ENCODE measurements at places on chromosomes 5 and 9.

GRCh38 chr9:36221667-36222066 is 30.9 kb downstream of the CLTA start:
- H3K36me3 ChIP-seq, result peaks cover 62% of the 10 kb centered on the region
- no peak for DNase-seq
- H3K27me3 ChIP-seq, result no peaks in the 10 kb centered on the region
- peaks cover 32% of the 10 kb centered on the region for H3K4me1 ChIP-seq

DNA sequence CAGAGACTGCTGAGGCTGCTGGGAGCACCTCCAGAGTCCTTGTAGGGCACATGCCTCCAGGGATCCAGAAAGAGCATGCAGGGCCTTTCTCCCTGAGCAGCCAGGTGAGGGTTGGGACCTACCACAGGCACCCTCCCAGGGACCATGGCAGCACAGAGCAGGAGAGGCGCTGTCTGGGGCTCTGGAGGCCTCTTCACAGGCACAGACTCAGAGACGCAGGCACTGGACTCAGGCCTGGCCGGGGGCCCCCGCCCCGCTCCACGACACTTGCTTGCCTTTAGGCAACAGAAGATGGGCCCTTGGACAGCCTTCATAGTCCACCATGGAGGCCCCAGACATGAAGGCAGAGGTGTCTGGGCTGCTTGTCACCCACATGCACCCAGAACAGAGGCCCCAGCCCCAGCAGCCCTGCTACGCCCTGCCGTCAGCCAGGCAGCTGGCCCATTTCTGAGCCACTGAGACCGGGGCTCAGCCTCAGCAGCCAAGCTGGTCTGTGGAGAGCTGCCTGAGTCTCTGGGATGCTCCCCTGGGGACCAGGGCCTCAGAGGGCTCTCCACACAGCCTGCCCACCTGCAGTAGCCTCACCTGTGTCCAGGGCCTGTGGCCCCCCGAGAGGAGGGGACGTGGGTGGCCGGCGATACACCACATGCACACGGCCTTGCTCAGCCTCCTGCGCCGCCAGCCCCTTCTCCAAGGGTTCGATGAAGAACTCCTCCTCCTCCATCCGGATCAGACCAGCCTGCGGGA is 72.8 kb downstream of the ADAMTS2 start:
- H3K4me3 ChIP-seq, result no peak overlapping the region
- H3K27ac ChIP-seq, result no peak overlapping the region
- DNase-seq, result peak; percentile 9

DNA sequence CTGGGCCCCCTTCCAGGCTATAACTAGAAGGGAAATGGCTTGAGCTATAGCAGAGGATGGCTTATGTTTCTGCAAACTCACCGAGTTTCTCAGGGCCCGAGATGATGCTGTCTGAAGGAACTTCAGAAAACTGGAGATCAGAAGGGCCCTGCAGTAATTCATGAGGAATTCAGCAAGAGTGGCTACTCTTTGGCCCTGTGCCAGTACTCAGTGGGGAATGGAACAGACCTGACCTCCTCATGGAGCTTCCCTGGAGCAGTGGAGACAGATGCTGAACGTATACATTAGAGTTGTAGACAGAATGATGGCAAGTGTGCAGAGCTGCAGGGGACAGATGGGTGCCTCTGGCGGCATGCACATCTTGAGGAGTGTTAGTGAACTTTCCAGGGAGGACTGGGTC is 17.3 kb upstream of the SMIM32 start:
- no peaks in the 10 kb centered on the region for H3K4me1 ChIP-seq
- no peaks in the 10 kb centered on the region for H3K36me3 ChIP-seq
- DNase-seq, result no peak

DNA sequence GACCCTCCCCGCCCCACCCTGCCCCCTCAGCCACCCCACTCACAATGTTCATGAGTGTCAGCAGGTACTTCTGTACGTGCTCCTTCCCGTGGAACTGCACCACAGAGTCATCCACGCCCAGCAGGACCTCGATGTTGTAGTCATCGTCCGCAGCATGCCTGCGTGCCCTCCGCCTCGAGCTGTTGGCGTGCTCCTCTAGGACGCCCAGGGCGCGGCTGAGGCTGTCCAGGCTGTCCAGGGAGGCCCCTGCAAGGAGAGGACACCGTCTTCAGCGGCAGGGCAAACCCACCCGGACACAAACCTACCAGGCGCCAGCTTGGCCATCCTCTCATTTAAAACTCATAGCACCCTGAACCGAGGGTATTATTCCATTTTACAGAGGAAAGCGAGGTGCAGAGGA is 137.8 kb downstream of the ADAMTS2 start:
- H3K36me3 ChIP-seq, result no peaks in the 10 kb centered on the region
- DNase-seq, result no peak
- no peak overlapping the region for H3K27ac ChIP-seq
- H3K27me3 ChIP-seq, result no peaks in the 10 kb centered on the region

DNA sequence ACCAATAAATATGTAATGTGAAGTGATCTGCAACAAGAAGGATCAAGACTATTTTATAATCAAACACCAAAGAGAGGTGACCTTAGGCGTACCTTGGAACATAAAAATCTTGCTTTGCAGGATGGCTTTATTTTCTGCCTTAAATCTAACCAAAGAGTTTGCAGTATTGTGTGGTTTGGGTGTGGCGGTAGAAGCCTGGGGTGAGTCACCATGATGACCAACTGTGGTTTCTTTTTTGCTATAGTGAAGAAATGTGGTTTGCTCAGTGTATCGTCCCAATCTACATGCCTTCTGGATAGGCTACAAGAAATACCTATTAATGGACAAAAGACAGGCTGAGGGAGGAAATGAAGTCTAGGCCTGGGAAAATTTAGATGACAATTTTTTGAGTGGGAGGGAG is 5.1 kb upstream of the CAST start:
- H3K36me3 ChIP-seq, result peaks cover 3% of the 10 kb centered on the region
- no peak overlapping the region for H3K4me3 ChIP-seq
- H3K4me1 ChIP-seq, result peaks cover 53% of the 10 kb centered on the region
- DNase-seq, result peak; percentile 58

- H3K27ac ChIP-seq, result no peak overlapping the region
- H3K4me1 ChIP-seq, result no peaks in the 10 kb centered on the region
- H3K36me3 ChIP-seq, result no peaks in the 10 kb centered on the region
- no peak for DNase-seq
- H3K4me3 ChIP-seq, result no peak overlapping the region
Measured at GRCh38 chr9:116352958-116353357, 199.4 kb downstream of the PAPPA start.

GRCh38 chr5:173530547-173530946 is 85.9 kb downstream of the BOD1 start:
- H3K4me3 ChIP-seq, result no peak overlapping the region
- no peak for DNase-seq
- H3K36me3 ChIP-seq, result no peaks in the 10 kb centered on the region
- no peak overlapping the region for H3K27ac ChIP-seq

GRCh38 chr5:54470128-54470527 is 14.6 kb downstream of the HSPB3 start:
- H3K36me3 ChIP-seq, result no peaks in the 10 kb centered on the region
- DNase-seq, result no peak
- no peak overlapping the region for H3K4me3 ChIP-seq
- H3K4me1 ChIP-seq, result peaks cover 5% of the 10 kb centered on the region
- no peak overlapping the region for H3K27ac ChIP-seq

GRCh38 chr5:68226546-68227073 is 11.1 kb downstream of the PIK3R1 start:
- H3K4me3 ChIP-seq, result no peak overlapping the region
- peaks cover 57% of the 10 kb centered on the region for H3K36me3 ChIP-seq
- no peak overlapping the region for H3K27ac ChIP-seq
- no peak for DNase-seq
- H3K4me1 ChIP-seq, result peaks cover 68% of the 10 kb centered on the region
- H3K27me3 ChIP-seq, result no peaks in the 10 kb centered on the region

DNA sequence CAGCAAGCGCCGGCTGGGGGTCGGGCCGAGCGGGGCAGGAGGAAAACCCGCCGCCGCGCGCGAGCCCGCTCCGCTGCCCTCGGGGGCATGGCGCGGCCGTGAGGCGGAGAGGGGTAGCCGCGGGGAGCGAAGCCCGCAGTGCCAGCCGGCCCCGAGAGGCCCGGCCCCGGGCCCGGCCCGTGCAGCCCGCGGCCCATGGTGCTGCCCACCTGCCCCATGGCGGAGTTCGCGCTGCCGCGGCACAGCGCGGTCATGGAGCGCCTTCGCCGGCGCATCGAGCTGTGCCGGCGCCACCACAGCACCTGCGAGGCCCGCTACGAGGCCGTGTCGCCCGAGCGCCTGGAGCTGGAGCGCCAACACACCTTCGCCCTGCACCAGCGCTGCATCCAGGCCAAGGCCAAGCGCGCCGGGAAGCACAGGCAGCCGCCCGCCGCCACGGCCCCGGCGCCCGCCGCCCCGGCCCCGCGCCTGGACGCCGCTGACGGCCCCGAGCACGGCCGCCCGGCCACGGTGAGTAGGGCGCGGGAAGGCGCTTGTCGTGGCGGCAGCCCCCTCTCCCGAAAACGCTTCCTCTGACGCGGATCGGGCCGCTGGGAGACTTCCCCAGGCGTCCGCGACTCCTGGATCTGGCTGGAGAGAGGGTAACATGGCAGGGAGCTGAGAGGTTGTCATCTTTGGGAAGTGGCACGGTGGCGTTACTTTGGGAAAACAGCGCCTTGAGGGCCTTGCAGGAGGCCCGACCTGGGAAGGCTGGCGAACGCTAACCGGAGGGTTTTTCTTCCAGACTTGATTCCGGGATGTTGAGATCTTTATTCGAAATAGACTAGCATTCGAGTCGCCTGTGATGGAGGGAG is 523 bp downstream of the MAML1 start:
- no peaks in the 10 kb centered on the region for H3K27me3 ChIP-seq
- H3K4me1 ChIP-seq, result peaks cover 42% of the 10 kb centered on the region
- DNase-seq, result peak; percentile 62

DNA sequence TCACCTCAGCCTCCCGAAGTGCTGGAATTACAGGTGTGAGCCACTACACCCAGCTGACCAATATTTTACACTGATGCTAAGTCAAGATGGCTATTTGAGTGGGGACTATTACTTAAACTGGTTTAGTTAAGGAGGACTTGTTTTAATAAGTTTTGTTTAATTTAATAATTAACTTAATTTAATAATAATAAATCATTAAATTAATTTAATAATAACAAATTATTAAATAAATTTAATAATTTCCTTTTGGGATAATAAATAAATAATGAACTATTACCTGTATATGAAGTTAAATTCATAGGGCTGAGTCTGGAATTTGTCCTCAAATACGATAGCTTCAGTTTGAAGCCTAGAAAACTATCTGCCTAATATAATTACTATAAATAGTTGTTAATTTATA is 665.1 kb upstream of the COX7C start:
- no peak overlapping the region for H3K4me3 ChIP-seq
- no peaks in the 10 kb centered on the region for H3K36me3 ChIP-seq
- no peak overlapping the region for H3K27ac ChIP-seq
- H3K4me1 ChIP-seq, result no peaks in the 10 kb centered on the region
- no peak for DNase-seq
- no peaks in the 10 kb centered on the region for H3K27me3 ChIP-seq

DNA sequence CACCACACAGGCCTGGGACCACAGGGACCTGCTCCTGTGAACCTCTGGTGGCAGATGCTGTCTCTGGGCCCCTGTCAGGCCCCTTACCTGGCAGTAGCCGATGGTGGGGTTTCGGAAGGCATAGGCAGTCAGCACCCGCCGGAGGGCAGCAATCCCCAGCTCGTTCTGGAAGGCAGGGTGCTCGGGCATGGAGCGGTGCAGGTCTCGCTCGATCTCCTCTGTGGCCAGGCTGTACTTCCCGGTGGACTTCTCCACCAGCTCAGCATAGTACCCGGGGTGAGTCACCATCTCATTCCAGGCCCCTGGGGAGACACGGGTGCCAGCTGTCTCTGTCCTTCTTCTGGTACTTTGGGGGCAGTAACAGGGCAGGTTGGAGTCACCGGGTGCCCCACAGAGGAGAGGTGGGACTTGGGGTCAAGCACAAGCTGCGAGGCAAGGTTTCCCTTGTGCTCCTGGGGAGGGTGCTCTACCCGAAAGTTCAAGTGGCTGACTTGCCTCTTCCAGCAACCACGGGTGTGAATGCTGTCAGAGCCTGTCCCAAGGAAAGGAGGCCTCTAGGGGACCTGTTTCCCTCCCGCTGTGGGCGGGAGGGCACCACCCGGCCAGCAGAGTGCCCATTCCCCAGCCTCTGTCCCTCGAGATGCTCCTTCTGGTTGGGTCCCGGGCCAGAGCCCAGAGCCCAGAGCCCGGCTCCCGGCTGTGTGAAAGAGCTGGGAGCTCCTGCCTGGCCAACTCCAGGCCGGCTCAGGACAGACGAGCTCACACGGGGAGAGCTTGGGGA is 19.8 kb upstream of the MRNIP start:
- peaks cover 33% of the 10 kb centered on the region for H3K36me3 ChIP-seq
- H3K27ac ChIP-seq, result no peak overlapping the region
- H3K4me1 ChIP-seq, result no peaks in the 10 kb centered on the region
- no peak for DNase-seq
- no peak overlapping the region for H3K4me3 ChIP-seq

- DNase-seq, result no peak
- H3K27ac ChIP-seq, result no peak overlapping the region
- no peak overlapping the region for H3K4me3 ChIP-seq
- peaks cover 72% of the 10 kb centered on the region for H3K27me3 ChIP-seq
- H3K4me1 ChIP-seq, result no peaks in the 10 kb centered on the region
Measured at GRCh38 chr5:176735383-176736265, 74.7 kb upstream of the UNC5A start.

DNA sequence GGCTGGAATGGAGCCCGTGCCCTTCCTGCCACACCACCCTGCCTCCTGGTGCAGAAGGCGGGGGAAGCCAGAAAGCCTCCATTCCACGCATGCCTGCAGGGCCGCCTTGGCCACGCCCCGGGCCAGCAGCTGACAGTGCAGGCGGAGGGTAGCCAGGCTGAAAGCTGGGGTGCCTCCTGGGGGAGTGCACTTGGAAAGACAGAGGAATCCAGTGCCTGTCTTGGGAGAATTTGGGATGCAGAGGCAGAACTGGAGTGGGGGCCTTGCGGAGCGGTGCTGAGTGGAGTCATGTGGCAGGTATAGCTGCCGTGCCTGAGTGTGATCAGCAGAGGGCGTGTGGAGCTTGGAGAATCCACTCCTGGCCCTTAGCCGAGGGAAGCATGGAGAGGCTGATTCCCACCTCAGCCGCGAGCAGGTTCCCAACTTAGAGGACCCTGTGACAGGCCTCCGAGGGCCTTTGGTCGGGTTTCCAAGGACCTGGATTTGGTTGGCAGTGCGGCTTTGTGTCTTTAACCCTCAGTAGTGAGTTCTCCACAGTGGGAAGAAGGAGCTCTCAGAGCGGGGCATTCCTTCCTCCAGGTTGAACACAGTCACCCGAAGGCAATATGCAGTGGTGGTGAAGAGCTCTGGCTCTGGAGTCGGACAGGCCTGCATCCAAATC is 9.1 kb upstream of the URM1 start:
- H3K27ac ChIP-seq, result peak overlapping the region; percentile 88
- peaks cover 31% of the 10 kb centered on the region for H3K4me1 ChIP-seq
- H3K27me3 ChIP-seq, result peaks cover 4% of the 10 kb centered on the region
- H3K36me3 ChIP-seq, result no peaks in the 10 kb centered on the region
- peak overlapping the region; percentile 75 for H3K4me3 ChIP-seq

DNA sequence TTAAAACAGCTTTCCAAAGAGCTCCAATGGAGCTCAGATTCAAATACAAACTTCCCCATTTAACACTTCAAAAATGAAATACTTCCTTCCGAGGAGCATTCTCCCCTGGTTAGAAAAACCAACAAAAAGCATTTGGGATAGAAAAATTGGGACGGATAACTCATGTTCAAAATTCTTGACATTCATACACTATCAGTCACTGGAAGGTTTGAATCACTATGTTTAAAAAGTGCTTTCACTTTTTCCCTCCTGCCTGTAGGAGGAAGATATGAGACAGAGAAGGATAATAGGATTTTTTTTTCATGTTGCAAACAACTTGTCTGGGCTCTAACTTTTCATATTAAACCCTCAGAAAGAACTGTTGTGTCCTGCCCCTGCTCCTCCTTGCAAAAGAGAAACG is 412.0 kb downstream of the ACTL7B start:
- H3K27ac ChIP-seq, result no peak overlapping the region
- no peak for DNase-seq
- H3K36me3 ChIP-seq, result no peaks in the 10 kb centered on the region
- H3K27me3 ChIP-seq, result no peaks in the 10 kb centered on the region
- no peaks in the 10 kb centered on the region for H3K4me1 ChIP-seq
- H3K4me3 ChIP-seq, result no peak overlapping the region
